ENCODE measurements at places on chromosomes 12 and 14. TPM values are rescaled to one million over a fixed set of nuclear protein-coding genes. Genes with fewer than 3 reads are reported as not detected.

DNA sequence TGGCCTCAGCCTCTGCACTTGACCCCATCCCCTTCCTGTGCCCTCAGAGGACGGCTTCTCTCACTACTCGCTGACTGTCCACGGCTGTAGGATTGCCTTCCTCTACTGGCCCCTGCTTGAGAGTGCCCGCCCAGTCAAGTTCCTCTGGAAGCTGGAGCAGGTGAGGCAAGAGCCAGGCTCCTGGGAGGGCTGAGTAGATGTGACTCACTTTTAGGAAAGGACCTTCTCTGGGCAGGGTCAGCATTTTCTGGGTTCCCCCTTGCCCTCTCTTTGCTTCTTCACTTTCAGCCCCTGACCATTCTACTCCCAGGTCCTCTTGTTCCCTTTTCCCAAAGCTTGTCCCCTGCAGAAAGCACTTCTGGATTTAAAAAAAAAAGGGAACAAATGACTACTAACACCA is 7.7 kb downstream of the CLSTN3 start:
- DNase-seq = no peak

DNA sequence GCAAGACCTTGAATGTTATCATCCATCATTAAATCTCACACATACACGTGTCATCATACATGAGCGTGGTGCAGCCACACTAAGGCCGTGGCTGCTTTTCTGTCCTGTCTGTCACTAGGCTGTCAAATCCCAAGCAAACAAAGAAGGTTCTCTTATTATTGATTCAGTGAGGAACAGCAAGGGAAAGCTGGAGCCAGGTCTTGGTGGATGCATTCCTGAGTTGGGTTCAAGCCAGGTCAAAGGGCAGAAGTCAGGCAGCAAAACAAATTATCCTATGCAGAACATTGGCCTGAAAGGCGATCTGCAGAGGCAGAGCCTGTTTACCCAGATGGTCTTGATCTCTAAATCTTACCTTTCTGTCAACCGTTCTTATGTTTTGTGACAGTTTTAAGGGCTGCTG is 252.3 kb downstream of the NEDD1 start:
- no peak for DNase-seq

DNA sequence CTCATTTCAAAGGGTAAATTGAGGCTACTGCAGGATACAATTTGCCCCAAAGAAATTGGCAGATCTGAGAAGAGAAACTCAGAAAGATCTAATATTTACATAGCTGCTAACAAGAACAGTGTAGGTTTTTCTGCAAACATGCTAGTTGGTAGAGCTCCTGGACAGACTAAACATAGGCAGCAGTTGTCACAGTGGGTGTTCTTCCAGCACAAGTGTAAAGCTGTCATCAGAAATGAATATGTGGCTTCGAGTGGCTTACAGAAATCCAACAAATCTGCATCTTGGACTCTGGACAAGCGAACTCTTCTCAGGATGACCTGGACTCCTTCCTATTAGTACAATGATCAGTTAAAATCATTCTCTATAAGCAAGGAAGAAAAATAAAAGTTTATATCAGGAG is 5.9 kb downstream of the CBX5 start:
- DNase-seq = no peak

GRCh38 chr14:67570453-67570852 is 29.6 kb downstream of the PIGH start:
- no peak for DNase-seq

GRCh38 chr14:100134586-100134985 is 24.9 kb downstream of the DEGS2 start:
- DNase-seq = no peak

GRCh38 chr12:113098441-113099028 is 37.0 kb downstream of the RASAL1 start:
- DNase-seq = peak; percentile 92

DNA sequence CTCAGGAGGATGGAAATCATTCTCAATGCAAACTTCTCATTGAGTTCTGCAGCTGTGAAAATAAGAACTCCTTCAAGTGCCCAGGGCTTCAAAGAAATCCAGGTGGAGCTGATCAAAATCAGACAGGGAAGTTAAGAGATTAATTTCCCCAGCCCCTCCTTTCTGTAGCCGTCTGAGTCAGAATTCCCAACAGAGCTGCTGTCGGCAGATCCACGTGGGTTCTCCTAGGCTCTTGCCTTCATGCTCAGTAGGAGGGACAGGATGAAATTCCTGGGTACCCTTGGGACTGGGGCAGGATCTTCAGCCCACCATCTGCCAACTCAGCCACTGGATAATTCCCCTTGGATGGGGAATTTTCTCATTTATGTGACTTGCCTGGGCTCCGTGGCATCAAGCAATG is 13.3 kb downstream of the TGFB3 start:
- DNase-seq = no peak

- no peak for DNase-seq
Observed at GRCh38 chr12:119990382-119990874, 1.4 kb downstream of the BICDL1 start.

GRCh38 chr14:99654235-99654985 is 9.5 kb downstream of the HHIPL1 start:
- DNase-seq = no peak

- DNase-seq = no peak
Observed at GRCh38 chr14:61498811-61499210, 177.4 kb downstream of the PRKCH start.

GRCh38 chr14:101320396-101320795 is 240.9 kb upstream of the DIO3 start:
- no peak for DNase-seq

PTGDR gene
- total RNA-seq = 3.6 TPM

GLS2 gene
- total RNA-seq = 10.5 TPM
